Mesangial cell (primary cell): ENCODE measurements at places on chromosomes 3 and 15. TPM values are rescaled to one million over a fixed set of nuclear protein-coding genes. Genes with fewer than 3 reads are reported as not detected.

CAND2 gene
- total RNA-seq, result 9.0 and 13.2 TPM in 2 replicates

SIDT1 gene
- 0.13 TPM in 1 of 2 replicates, not detected in the other for total RNA-seq

TMEM108 gene
- total RNA-seq, result 1.0 and 2.4 TPM in 2 replicates

ACKR2 gene
- total RNA-seq, result 0.89 TPM in 1 of 2 replicates, not detected in the other

NR1I2 gene
- total RNA-seq, result under 0.01 and 0.16 TPM in 2 replicates

FAM3D gene
- not detected in 2 replicates for total RNA-seq

KBTBD12 gene
- 0.16 TPM in 1 of 2 replicates, not detected in the other for total RNA-seq

MEGF11 gene
- 0.16 and 0.38 TPM in 2 replicates for total RNA-seq

LRTM1 gene
- not detected in 2 replicates for total RNA-seq

CATSPER2 gene
- total RNA-seq, result 0.25 and 0.33 TPM in 2 replicates

ACTRT3 gene
- 2.6 and 3.3 TPM in 2 replicates for total RNA-seq

LEKR1 gene
- total RNA-seq, result 0.38 and 0.65 TPM in 2 replicates
